Upper lobe of left lung (tissue), 6 donors: ENCODE measurements at places on chromosomes 1 and 21. TPM values are rescaled to one million over a fixed set of nuclear protein-coding genes. Genes with fewer than 3 reads are reported as not detected.

MPL gene
- total RNA-seq: 0.24 TPM

- H3K4me3 ChIP-seq: no peak overlapping the region
- H3K27me3 ChIP-seq: no peaks in the 10 kb centered on the region
- H3K27ac ChIP-seq: no peak overlapping the region
- peaks cover 6% of the 10 kb centered on the region for H3K4me1 ChIP-seq
- no peak for DNase-seq
These were observed 54.8 kb downstream of the KIF21B start for GRCh38 chr1:200968469-200969410.

DNA sequence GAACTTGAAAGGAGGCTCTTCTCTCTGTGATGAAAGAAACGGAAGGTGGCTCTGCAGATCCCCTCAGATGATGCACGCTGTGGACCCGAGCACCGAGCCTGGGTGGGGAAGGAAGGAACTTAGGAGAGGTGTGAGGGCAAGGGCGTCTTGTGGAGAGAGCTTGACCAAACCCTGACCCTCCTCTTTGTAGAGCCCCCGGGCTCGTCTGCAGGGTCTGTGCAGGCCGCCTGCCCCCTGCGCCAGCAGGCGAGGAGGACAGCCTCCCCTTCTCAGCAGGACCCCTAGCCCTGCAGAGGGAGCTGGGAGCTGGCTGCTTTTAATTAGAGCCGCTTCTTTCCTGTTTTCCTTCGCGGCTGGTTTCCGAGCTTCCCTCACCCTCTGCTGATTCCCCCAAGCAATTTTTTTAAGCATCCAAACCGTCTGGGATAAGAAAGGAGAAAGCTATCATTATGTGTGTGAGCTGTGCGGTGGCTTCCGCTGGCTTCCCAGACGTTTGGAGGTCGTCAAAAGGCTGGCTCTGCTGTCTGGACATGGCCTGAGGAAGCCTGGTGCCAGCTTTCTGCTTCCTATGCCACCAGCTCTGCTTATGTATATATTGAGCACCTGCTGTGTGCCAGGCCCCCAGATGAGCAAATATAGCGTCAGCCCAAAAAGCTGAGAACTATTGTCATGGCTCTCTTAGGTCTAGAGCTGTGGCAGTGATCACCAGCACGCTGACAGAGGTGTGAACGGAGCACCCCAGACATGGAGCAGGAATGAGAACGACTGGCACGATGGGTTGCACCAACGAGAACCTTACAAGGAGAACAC is 160.2 kb upstream of the IRF2BP2 start:
- no peaks in the 10 kb centered on the region for H3K27me3 ChIP-seq
- no peak overlapping the region for H3K4me3 ChIP-seq
- H3K4me1 ChIP-seq: peaks cover 17% of the 10 kb centered on the region
- H3K36me3 ChIP-seq: no peaks in the 10 kb centered on the region
- DNase-seq: no peak

GRCh38 chr21:33207449-33208149 is 22.1 kb upstream of the IFNAR2 start:
- no peak overlapping the region for H3K27ac ChIP-seq
- H3K4me1 ChIP-seq: peaks cover 26% of the 10 kb centered on the region

GRCh38 chr1:69312055-69312732 is 255.5 kb upstream of the LRRC7 start:
- no peaks in the 10 kb centered on the region for H3K4me1 ChIP-seq
- no peak for DNase-seq
- H3K4me3 ChIP-seq: no peak overlapping the region
- H3K27me3 ChIP-seq: no peaks in the 10 kb centered on the region
